MV-4-11 (cell line): ENCODE measurements at places on chromosomes 2 and 18.

DNA sequence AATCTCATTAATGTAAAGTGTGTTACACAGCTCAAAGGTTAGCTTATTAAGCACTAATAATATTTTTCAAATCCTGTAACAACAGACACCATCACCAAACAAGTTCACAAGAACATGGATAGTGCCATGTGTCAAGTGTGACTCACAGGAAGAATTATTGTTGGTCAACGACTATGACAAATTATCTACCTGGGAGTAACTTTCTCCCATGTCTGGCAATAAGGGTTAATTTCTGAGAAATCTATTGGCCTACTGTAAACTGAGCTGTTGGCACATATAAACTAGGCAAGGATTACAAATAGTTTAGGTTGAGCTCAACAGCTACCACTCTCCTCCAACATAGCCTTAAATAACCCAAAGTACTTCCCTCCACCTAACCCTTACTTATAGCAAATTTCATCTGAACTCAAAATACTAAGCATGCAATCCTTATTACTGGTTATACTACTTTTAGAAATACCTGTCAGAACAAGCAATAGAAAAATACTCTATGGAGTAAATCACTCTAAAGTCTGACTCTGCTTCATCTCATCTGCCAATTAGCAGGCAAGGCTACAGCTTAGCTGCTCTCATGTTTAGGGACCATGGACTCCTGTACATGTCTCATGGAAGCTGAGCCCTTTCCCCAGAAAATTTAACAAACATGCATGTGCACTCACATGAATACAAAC is 223.0 kb downstream of the NBAS start:
- no peak for DNase-seq

DNA sequence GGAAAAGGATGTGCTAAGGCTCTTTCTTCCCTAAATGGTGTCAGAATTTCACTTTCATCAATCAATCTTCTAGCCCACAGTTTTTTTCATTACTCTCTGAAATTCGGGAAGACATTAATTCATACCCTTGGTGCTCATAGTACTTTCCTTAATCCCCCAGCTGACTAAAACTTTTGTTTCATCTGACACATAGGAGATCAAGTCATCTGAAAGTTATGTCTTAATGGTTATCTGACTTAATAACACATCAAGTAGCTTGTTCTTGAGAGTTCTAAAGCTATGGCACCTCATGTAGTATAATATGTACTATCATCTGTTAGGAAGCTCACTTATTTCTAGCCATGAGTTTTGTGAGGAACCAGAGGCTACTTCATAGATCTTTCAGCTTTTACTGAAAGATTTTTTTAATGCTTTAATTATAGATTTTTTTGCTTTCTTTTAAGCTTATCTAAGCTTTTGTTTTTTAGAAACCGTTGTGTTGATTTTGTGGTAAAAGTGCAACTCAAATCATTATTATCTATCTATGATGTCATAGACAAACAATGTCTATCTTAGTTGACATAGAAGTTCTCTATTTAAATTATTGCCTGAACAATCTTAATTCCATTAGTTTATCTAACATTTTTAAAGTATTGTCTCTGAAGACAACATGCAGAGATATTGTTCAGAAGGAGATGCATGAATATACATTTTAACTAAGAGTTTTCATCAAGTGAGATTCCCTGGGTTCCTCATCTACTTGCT is 93.6 kb upstream of the UBXN4 start:
- DNase-seq, result no peak

GRCh38 chr18:67108894-67109293 is 407.6 kb downstream of the DSEL start:
- no peak for DNase-seq

DNA sequence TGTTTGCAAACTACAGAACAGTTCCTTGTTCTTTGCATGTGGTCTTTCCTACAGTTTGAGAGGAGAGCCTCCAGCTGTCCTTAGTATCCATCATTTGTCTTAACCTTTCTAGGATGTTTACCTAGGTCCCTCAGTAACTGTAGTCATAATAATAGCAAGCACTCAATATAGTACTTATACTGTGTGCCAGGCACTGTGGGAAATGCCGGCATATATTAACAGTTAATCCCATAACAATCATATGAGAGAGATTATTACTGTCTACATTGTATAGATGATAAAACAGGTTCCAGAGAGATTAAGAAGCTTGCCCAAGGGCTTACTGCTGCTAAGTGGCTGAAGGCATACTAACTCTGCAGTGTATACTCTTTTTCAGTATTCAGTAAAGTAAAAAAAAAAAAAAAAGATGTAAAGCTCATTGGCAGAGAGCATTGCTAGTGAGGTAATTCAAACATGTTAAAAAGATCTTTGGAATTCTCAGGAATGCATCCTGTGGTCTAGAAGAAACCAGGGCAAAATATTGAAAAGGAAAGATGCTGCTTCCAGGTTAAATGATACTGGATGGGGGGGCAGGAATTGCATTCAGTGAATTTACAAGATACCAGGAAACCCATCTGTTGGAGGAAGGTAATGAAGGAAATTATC is 72.3 kb downstream of the SPTBN1 start:
- DNase-seq, result no peak

DNA sequence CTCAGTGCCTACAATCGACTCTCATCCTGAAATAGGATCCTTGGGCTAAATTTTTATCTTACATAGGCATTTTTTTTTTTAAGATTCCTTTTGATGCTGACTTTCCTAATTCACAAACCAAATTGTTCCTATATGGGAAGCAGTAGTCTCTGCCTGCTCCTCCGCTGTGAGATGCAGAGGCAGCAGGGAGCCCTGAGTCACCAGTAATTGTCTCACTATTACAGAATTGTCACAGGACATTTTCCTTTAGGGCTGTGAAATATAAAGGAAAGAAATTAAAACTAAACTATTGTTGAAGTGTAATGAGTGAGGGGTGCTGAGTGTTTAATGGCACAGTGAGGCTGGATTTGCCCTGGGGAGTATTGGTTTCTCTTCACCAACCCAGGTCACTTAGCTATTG is 63.8 kb downstream of the MYO3B start:
- DNase-seq, result no peak
